Airway epithelial cell (primary cell): ENCODE measurements at places on chromosomes 7 and 10. TPM values are rescaled to one million over a fixed set of nuclear protein-coding genes. Genes with fewer than 3 reads are reported as not detected.

Gene SLC26A4
- total RNA-seq = 0.85 TPM in 1 of 2 replicates, not detected in the other

Gene DKK1
- 74.1 and 80.0 TPM in 2 replicates for total RNA-seq

Gene PALD1
- 0.60 and 0.71 TPM in 2 replicates for total RNA-seq

Gene PNLIPRP2
- total RNA-seq = not detected in 2 replicates
